ENCODE measurements at places on chromosomes 16 and 17.
A peak's percentile ranks its signal among the peaks of the same experiment; 100 is the strongest.

DNA sequence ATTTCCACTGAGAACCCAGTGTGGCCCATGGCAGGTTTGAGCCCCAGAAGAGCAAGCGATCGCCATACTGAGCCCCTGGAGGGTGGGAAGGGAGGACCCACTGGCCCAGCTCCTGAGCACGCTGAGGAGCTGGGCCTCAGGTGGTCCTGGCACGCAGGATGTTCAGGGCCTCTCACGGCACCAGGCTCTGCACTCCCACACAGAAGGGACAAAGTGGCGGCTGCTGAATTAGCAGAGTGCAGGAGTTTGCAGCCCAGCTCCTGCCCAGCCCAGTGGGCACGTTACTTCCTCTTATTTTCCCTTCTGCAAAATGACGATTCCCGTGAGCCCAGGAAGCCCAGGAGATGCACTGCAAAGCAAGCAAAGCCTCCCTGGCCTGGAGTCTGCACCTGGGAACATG, 42.3 kb upstream of the MTSS2 start:
- no peak for DNase-seq

- no peak for DNase-seq
Observed at GRCh38 chr16:77674888-77675287, 47.4 kb upstream of the NUDT7 start.

- no peak for DNase-seq
Observed at GRCh38 chr17:7647018-7647417, 3.7 kb upstream of the ATP1B2 start.

- no peak for DNase-seq
Observed at GRCh38 chr16:15950161-15950854, 892 bp downstream of the ABCC1 start.

DNA sequence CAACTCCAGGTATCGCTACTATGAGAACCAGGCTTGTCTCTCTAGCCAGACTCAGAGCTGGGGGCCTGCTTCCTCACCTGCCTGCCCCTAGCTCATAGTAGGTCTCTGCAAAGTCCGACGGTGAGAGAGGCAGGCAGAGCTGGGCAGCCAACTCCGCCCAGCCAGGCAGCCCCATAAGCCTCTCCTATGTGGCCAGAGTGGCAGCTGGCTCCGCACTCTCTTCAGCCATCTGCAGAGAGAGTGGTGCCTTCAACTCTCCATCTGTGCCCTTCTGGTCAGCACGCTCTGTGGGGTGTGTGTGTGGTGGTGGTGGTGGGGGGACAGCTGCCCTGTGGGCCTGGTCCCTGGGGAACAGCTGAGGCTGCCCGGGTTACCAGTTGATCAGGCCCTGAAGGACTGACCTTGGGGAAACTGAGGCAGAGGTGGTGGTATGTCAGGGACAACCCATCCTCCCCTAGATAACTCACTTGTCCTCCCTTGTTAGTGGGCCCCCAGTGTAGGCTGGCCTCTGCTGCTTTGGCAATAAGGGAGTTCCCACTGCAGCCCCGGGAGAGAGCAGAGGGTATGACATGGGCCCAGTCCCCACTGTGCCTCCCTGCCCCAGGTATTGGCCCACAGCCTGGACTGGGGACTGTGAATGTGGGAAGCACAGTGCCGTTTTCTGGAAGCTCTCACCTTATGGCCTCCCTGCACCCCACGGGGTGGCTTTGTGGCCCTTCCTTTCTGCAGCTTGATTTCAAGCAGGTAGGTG, 1.8 kb upstream of the ADGRG1 start:
- DNase-seq, result no peak

- peak; percentile 88 for DNase-seq
Observed at GRCh38 chr17:79087428-79088143, 13.0 kb downstream of the ENGASE start.

- DNase-seq, result no peak
Observed at GRCh38 chr17:60902399-60902798, 224.7 kb downstream of the BCAS3 start.

DNA sequence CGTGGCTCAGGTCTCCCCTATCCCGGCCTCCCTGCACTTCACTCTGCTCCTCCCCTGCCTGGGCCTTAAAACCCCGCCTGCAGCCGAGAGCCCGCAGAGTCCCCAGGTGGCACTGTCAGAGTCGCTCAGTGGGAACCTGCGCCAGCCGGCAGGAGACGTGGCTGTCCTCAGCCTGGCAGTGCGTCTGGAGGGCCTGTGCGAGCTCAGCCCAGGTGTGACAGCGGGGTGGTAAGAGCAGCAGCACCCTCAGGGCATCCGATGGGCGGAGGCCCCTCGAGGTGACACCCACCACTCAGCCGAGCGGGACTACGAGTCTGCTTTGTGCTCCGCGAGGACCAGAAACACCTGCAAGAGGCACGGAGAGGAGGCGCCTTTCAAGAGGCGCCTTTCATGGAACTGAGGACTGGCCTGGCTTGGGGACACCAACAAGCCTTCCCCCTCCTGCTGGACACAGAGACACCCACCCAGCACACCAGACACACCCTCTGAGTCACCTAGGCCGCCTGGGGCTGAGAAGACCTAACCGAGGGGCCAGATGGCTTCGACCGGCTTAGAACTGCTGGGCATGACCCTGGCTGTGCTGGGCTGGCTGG, at the start of gene CLDN9:
CLDN9 (plus strand) TSS at position 96 of the 593 bp plus-strand sequence; CDS start at position 536, 440 bp downstream.
- no peak for DNase-seq

DNA sequence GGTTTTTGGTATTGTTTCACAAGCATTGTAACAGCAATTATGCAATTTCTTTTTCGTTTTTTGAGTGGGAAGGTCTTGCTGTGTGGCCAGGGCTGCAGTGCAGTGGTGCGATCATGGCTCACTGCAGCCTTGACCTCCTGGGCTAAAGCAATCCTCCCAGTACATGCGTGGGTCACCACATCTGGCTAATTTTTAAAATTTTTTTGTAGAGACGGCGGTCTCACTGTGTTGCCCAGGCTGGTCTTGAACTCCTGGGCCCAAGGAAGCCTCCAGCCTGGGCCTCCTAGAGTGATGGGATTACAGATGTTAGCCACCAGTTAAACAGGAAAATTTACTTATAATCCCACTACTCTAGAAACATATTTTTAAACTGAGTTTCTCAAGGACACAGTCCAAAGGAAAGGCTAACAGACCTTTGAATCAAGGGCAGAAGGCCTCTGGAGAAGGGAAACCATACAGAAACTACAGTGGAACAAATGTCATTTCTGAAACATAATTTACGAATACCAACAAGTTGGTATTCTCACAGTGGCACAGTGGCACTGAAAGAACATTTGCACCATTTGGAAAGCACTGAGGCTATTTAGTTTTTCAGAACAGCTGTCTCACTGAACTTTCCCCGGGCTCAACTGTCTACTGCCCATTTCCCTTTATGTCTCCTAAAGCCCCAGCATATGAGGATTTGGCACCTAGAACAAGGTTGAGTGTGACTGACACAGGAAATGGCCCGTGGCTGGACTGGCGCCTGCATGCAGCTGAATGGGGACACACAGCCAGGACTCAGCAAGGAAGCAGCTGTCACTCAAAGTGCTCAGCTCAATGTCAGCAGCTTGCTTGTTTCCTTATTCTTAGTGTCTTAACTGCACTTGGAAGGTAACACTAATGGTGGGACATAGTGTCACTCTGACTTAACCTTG, 2.8 kb upstream of the PRKAR1A start:
- no peak for DNase-seq

- no peak for DNase-seq
Observed at GRCh38 chr16:972316-973002, 1.7 kb upstream of the LMF1 start.

DNA sequence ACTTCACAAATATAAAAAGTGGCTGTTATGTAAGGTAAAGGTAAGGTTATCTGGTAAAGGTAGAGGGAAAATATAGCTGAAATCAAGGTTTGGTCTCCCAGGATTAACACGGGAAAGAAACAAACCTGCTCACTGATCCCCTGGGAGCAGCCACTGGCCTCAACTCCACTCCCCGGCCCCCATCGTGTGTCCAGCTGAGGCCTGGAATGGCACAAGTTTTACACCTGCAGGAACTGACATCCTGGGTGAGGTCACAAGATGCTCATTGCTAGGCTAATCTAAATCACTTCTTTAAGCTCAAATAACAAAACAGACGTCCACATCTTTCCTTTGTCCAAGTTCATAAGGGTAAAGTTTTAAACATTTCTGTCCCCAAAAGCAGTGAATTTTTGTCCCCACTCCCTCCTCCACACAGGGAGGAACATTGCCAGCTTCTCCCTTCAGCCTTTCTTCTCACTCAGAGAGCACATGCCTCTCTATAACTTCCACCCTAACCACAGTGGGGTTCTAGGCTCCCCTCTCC, 46.3 kb downstream of the ERN1 start:
- no peak for DNase-seq

DNA sequence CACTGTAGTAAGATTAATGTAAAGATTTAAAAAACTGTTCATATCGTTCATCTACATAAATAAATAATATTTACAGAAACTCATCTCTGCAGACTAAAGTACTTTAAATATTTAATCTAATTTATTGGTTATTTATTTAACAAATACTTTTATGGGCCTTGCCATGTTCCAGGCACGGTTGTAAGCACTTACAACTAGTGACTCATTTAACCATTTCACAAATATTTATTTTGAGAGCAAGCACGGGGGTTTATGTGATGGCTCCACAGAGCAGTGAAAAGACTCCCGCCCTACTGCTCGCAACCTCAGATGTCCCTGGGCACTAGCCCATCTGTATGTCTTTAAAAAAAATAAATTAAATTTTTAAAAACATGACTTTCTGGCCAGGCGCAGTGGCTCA, 575.9 kb downstream of the WWOX start:
- no peak for DNase-seq

- peak; percentile 91 for DNase-seq
Observed at GRCh38 chr17:47239967-47240651, 13.5 kb upstream of the ITGB3 start.

DNA sequence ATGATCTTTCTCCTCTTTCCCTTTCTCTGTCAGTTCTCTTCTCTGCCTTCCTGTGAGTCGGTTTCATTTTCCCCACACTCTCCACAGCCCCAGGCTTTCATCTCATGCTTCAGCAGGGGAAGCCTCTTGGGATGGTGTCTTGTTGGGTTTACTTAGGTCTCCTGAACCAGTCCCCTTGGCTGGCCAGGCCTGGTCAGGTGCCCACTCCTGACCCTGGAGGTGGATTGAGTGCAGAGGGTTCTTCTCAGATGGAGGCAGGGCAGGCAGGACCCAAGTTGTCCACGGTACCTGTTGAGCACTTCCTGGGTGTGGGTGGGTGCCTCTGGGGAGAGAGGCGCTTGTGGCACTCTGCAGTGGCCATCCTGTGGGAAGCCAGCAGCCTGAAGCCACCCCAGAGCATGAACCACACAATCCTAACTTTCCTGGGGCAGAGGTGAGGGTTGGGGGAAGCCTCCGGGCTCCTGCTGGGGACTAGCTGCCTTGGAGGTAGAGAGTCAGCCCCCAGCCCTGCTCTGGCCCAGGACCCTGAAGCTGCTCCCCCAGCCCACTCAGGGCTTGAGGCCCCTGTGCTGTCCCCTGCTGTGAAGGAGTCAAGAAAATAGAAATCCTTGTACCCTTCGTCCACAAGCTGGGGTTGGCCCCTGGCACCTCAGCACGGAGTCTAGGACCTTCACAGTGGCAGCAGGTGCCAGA, 2.0 kb upstream of the RAP1GAP2 start:
- DNase-seq, result no peak

GRCh38 chr17:14289162-14289561, 11.7 kb upstream of the HS3ST3B1 start:
- DNase-seq, result no peak

GRCh38 chr16:83888672-83889044, 10.3 kb upstream of the MLYCD start:
- no peak for DNase-seq

DNA sequence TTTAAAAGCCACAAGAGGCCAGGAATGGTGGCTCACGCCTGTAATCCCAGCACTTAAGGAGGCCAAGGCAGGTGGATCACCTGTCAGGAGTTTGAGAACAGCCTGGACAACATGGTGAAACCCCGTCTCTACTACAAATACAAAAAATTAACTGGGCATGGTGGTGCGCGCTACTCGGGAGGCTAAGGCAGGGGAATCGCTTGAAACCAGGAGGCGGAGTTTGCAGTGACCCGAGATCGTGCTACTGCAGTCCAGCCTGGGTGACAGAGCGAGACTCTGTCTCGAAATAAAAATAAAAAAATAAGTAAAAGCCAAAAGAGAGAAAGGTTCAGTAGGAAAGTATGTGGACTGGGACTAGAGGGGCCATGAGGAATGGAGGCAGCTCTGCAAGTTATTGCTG, 13.1 kb upstream of the ITGAL start:
- DNase-seq, result no peak

DNA sequence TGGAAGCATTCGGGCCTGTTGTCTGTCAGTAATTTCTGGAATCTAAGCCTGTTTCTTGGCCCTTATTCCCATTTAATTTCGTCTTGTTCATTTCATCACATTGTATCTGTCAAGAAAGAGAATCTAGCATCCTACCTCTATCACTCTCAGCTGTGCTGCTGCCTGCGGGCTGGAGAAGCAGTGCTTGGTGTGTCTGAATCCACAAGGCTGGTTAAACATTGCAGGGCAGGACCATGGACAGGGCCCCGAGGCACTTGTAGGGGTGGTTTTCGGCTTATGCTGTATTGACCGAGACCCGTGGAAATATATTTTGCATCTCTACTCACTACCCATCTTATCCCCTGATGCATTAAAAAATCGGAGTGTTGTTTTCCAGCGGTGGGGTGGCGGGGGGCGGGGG, 3.1 kb downstream of the RAB11FIP4 start:
- DNase-seq, result peak; percentile 74

GRCh38 chr17:57889892-57890856, 40.3 kb upstream of the MRPS23 start:
- peak; percentile 83 for DNase-seq

- DNase-seq, result no peak
Observed at GRCh38 chr16:25298165-25298872, 40.7 kb upstream of the ZKSCAN2 start.

DNA sequence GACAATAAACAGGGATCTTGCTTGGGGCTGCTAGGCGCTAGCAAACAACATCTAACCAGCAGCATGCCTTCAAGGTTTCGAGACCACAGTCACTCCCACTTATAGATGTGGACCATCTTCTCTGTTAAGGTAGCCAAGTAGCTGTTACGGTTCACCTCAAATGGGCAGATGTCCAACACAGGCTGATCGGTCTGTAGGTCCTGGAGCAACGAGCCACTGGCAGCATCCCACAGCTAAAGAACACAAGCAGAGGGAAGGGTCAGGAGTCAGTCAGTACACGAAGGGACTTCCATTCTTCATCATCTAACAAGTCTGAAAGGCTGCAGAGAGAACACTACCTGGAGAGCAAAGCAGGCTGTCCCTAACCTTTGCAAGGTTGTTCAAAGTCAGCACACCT, 16.9 kb upstream of the GLG1 start:
- no peak for DNase-seq

DNA sequence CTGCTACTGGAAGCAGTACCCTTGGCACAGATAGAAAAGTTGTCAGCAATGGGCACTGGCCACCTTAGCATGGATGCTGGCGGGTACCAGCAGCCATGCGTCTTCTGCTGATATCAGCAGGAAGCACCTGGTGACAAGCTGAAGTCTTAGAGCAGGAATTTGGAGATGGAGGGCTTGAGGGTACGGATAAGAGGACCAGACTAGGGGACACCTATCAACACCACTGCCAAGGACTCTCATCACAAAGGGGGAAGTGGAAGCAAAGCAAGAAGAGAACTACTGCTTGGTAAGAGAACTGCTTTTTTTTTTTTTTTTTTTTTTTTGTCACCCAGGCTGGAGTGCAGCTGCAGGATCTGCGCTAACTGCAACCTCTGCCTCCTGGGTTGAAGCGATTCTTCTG, 35.4 kb upstream of the LYRM9 start:
- no peak for DNase-seq

GRCh38 chr16:79895917-79896203, 295.3 kb upstream of the MAF start:
- no peak for DNase-seq

- DNase-seq, result no peak
Observed at GRCh38 chr17:70327723-70328122, 158.4 kb downstream of the KCNJ2 start.
